ENCODE measurements at places on chromosomes 13 and 19.

- no peak for DNase-seq
Measured at GRCh38 chr13:97464561-97464960, 30.6 kb downstream of the RAP2A start.

DNA sequence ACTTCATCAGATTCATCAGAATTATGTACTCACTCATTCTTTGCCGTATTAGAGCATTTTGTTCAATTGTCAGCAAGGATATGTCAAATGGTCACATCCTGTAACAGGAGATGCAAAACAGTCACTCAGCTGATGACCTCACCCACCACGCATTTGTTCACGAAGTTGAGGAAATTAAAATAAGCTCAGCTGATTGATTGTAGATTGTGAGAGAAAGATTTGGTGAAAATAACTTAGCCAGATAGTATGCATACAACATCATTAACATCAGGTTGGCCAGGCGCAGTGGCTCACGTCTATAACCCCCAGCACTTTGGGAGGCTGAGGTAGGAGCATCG is 22.6 kb upstream of the CDC16 start:
- DNase-seq: no peak

- DNase-seq: no peak
Measured at GRCh38 chr13:110258876-110259631, 47.9 kb downstream of the COL4A1 start.

DNA sequence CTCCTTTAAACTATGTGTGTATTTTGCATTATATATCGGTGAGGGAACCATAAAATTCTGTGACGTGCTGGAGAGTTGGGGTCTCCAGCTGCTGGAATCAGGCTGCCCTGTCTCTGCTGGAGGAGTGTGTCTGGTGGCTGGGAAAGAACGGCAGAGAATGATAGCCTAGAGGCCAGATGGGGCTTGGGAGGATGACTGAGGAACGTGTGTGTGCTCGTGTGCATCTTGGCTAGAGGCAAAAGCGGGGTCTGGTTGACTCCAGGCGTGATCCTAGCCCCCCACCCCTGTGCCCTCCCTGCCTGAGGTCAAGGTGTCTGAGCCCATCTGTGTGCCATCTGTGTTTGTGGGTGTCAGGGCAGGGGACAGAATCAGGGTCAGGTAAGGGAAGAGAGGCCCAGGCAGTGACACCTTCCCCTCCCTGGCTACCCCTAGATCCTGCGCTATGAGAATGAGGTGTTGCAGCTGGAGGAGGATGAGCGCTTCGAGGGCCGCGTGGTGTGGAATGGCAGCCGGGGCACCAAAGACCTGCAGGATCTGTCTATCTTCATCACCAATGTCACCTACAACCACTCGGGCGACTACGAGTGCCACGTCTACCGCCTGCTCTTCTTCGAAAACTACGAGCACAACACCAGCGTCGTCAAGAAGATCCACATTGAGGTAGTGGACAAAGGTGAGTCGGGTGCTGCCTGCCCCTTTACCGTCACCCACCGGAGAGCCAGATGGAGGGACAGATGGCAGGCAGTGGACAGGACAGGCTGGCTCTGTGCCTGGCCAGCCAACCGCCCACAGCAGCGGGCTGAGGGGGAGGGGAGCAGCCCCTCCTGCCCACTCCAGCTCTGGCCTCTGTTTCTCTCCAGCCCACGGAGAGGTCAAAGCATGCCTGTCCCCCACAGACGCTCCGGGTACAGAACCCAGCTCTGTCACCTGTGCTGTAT is 3.1 kb downstream of the SCN1B start:
- DNase-seq: no peak

DNA sequence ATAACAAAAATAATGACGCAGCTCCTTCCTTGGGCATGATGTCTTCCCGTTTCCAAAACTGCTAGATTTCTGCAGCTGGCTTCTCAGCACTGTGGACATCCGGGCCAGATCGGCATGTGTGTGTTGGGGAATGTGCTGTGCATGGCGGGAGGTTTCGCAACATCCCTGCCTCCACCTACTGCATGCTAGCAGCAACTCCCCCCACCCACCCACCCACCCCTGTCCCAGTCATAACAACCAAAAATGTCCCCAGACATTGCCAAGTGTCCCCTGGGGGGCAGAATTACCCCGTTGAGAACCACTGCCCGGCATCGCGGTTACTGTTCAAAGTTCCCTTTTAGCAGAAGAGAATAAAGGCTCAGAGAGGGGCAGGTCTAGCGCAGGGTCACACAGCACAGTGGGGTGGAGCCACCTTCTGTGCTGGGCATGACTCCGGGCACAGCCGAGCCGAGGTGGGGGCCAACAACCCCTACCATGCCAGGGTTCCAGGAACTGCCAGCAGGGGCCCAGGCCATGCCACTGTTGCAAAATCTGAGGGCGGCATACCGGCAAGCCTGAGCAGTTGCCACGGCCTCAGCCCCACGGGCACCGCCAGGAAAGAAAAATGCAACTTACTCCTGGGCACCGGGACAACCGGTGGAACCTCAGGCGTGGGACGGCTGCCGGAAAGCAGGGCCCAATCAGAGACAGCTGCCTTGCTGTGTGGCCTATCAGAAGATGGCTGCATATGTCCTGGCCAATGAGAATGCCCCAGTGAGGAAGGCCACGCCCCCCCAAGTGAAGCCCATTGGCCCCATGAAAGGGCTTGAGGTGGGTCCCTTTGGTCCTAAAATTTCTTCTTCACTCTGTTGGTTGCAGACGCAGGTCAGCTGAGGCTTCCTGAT is 22.5 kb upstream of the NFIC start:
- DNase-seq: peak; percentile 67

DNA sequence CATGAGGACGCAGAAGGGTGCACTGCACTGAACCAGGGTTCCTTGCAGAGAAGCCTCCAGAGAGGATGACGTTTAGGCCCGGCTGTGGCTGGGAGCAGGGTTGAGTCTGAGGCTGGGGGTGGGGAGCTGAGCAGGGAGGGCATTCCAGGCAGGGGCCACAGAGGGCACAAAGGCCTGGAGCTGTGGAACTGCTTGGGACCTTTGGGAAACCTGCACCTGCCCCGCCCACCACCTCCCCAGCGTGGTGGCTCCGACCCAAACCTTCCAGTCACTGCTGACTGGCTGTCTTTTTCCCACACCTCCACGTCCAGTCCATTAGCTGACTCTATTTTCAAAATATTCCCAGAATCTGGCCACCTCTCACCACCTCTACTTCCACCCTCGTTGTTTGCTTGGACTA is 4.9 kb upstream of the LMTK3 start:
- DNase-seq: no peak

DNA sequence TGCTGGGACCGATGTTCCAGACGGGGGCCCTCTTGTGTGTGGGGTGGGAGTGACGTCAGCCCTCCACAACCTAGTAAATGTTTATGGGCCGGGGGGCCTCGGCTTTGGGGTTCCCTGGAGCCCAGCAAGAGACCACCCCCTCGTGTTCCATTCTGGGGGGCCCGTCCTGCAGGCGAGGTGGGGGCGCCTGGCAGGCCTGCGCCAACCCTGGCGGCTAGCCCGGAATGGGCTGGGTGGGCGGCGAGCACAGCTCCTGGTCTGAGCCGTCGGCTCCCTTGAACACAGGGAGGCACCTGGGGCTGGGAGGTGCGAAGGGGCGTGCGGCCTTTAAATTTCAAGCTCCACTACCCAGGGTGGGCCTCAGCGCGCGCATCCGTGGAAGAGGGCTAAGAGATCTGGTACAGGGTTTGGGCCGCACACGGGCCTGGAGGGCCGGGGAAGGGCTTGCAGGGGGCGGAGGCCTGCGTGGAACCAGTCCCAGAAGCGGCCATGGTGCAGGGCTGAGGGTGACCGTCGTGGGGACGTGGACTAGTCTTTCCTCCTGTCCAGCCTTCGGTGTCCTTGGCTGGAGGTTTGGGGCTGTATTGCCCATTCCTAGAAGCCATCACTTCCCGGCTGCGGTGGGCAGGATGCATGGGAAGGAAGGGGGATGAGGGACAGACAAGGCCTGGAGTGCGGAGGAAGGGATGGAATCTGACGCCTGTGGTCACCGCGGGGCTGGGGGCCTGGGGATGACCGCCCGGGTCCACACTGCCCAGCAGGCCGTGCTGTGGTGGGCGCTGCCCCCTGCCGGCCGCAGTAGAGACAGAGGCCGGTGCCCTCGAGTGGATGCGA is 11.4 kb downstream of the NDUFA11 start:
- no peak for DNase-seq

- no peak for DNase-seq
Measured at GRCh38 chr13:110881839-110882627, 32.8 kb downstream of the ANKRD10 start.

DNA sequence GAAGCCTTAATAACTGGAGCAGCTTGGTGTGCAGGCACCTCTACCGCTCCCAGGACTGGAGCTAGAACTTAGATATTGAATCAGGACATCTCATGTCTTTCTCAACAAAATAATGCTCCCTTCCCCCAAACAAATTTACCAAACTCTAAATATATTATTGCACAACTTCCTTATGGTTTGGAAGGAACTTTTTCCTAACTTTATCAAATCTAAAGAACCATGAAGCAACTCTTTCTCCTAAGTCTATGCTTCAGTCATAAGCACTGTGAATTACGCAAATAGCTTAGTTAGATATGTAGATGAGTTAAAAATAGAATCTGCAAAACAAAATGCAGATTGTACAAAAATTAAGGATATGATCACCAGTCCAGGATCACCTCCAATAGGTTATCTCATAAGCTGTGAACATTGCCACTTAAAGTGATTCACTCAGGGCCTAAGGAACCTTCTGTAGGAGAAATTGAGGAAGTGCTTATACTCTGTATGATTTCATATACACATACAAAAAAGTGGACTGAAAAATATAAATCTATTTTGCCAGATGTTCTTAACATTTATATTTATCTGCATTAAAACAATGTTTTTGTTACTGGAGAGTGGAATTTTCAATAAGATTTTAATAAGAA is 20.4 kb upstream of the MAB21L1 start:
- no peak for DNase-seq

GRCh38 chr19:50488389-50489194 is 11.9 kb upstream of the GARIN5A start:
- no peak for DNase-seq

- DNase-seq: peak; percentile 44
Measured at GRCh38 chr19:49809160-49809940, 3.7 kb downstream of the FUZ start.

DNA sequence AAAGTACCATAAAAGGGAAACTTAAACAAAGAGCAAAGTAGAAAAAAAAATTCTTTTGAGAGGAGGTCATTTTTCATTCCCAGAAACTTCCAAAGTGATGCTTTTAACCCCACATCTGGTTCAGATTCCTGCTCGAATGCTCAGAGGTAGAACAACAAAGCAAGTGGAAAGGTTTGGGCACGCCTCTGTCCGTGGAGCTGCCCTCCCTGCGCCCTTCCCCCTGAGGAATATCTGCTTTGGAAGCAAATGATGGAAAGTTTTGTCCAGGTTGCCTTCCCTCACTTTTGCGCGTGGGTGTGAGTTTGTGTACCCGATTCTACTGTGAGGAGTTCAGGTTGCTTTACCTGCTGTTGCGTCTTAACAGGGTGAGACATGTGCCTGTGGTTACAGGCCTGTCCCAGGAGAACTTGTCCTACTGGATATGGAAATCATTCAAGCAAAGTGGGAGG is 110.2 kb downstream of the KLF5 start:
- no peak for DNase-seq

- no peak for DNase-seq
Measured at GRCh38 chr19:7654401-7654800, 14.4 kb upstream of the RETN start.

GRCh38 chr13:90510319-90510718 is 837.2 kb upstream of the MIR17HG start:
- DNase-seq: no peak

DNA sequence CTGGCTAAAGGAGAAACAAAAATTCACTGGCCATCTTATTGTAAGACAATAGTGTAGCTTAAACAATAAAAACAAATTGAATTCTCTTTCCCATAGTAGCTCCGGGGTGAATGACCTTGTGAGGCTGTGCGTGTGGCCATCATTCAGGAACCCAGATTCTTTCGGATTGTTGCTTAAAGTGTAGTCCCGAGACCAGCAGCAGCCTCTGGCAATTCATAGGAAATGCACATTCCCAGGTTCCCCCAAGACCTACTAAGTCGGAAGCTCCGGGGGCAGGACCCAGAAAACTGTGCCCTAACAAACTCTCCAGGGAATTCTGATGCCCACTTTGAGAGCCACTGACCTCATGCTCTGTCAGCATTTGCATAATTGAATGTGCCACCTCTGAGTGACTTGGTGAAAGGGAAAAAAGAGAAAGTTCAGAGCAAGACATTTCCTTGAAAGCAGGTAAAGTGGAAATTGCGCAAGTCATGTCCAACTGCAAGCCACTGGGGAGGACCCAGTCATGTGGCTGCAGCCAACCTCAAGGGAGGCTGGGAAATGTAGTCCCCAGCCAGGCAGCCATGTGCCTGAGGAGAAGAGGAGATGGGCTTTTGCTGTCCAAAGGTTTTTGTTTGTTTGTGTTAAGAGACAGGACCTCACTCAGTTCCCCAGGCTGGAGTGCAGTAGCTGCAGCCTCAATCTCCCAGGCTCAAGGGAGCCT is 50.7 kb upstream of the PNMA8B start:
- peak; percentile 55 for DNase-seq

GRCh38 chr13:36750461-36750860 is 68.6 kb upstream of the RFXAP start:
- DNase-seq: no peak

GRCh38 chr19:32123355-32123940 is 222.0 kb upstream of the ZNF507 start:
- no peak for DNase-seq

DNA sequence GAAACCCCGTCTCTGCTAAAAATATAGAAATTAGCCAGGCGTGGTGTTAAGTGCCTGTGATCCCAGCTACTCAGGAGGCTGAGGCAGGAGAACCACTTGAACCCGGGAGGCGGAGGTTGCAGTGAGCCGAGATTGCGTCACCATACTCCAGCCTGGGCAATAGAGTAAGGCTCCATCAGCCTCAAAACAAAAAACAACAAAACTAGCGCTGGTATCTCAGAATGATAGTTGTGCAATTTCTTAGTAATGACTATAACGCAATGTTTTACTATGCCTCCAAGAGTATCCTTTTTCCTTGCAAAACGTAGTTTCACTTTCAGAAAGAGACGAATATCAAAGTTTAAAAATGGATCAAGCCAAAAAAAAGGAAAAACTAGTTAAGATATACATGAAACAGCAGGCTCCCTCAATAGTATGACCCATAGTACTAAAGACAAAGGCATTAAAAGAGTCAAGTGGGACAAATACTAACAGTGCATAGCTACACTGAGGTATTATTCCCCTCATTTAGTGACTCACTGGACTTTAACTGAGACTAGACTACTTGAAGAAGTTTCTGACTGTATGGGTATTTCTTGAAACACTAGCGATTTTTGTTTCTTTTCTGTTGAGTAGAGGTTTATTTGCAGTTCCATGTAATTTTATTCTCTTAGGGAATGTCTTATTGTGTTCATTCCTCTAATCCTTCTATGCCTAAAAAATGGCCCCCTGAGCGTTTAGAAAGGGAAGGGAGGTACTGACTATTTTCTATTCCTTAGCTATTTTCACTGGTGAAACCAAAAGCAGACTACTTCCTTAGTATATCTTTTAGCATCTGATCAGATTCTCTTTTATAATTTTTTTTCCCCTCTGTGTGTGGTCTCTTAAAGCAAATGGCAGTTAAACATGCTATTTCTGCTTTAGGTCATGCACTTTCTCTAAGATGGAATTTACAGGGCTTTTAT is 10.4 kb upstream of the ITM2B start:
- no peak for DNase-seq

Data from dorsolateral prefrontal cortex (tissue), 122 donors.